CD4-positive, alpha-beta T cell (primary cell): ENCODE measurements at places on chromosomes 5 and 9. TPM values are rescaled to one million over a fixed set of nuclear protein-coding genes. Genes with fewer than 3 reads are reported as not detected.

HTR4 gene
- total RNA-seq, result not detected

CD274 gene
- total RNA-seq, result 5.3 TPM

HINT1 gene
- 263 TPM for total RNA-seq

DNA sequence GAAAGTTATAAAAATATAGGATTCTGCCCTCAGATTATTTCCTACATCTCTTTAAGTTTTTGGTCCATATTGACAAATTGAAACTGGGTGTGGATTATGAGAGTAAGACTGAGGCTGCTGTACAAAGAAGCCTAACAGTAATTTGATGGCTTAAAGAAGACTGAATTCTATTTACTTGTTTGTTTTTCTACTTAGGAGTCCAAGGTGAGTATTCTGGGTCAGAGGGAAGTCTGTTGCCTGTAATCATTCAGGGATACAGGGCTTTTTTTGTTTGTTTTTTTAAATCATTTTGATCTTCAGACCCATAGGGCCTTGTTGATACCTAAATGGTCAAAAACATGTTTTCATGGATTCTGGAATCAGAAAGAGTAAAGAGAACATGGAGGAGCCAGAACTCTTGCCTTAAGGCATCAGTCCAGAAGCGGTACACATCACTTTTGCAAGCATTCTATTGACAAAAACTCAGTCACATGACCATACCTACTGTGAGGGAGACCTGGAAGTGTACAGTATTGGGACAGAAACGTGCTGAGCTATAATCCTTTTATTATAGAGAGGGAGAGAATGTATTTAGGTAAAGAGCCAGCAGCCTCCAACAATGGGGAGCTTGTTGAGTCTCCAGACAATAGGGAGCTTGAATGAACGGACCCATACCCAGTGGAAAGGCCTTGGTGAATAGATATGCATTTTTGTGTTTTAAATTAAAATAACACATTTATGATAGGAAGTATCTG is 102.7 kb downstream of the LRRC70 start:
- H3K4me1 ChIP-seq, result no peaks in the 10 kb centered on the region

- H3K27ac ChIP-seq, result no peak overlapping the region
- H3K4me3 ChIP-seq, result no peak overlapping the region
- H3K36me3 ChIP-seq, result no peaks in the 10 kb centered on the region
These were observed 475.7 kb downstream of the ENC1 start for GRCh38 chr5:74164725-74165235.

DNA sequence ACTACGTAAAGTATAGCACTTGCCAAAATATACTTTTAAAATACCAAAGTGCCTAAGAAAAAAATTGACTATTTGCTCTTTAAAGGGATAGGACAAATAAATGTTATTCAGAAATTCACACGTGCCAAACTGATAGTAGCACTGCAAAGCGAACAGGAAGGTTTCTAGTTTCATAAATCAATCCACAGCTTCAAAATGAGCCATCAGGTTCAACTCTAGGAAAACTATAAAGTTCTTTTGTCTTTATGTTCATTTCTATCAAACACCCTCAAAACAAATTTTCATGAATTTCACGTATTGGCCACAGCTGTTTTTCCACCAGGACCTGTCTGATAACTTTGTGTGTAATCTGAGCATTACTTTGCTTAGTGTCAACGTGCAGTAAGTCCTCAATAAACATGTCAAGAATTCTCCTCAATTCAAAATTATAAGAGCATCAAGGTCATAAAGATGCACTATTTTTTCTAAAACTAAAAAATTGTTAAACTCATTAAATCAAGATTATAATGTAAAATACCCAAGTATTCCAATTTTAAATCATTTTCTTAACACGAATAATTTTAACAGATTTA is 3.0 kb downstream of the RNF130 start:
- H3K27ac ChIP-seq, result no peak overlapping the region
- no peaks in the 10 kb centered on the region for H3K27me3 ChIP-seq
- peaks cover 22% of the 10 kb centered on the region for H3K4me1 ChIP-seq
- no peaks in the 10 kb centered on the region for H3K36me3 ChIP-seq
- DNase-seq, result no peak

DNA sequence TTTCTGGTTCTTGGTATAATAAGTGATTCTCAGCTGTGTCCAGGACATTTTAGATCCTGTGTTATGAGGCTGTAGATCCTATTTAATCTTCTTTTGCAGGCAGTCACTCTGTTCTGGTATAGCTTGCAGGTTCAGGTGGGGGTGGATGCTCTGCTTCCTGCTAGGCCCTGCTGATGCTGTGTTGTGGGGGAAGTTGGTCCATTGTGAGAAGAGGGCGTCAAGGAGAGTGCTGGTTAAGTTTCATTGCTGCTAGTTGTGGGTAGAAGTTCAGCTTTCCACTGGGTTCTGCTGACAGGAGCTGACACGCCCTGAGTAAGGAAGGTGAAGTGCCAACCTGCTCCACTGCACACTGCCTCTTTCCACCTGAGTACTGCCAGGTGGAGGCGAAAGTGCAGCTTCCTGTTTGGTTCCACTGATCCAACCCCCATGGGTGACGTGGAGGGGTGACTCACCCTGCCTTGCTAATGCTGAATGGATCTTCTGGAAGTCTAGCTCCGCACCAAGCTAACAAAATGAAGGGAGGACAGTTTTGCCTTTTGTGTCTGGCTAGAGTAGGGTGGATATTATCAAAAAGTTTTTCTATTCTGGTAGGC is 16.3 kb downstream of the NMRK1 start:
- no peaks in the 10 kb centered on the region for H3K27me3 ChIP-seq
- peak overlapping the region; percentile 2 for H3K27ac ChIP-seq
- no peak overlapping the region for H3K4me3 ChIP-seq
- peaks cover 9% of the 10 kb centered on the region for H3K4me1 ChIP-seq

DNA sequence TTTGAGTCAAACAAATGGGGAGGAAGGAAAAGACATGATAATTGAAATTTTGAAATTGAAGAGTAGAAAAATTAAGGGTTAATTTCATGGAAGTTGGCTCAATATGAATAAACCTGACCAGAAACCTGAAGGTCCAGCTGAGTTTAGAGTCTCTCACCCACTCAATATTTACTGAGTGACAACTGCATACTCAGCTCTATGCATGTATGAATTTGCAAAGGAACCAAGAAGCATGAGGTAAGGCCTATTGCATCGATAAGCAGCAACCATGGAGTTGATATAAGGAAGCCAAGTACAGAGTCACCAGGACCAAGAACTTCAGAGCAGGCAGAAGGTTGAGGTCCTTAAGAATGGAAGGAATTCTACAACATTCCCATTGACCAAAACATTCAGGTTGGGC is 163.4 kb downstream of the SEMA5A start:
- no peak overlapping the region for H3K27ac ChIP-seq
- DNase-seq, result no peak
- no peaks in the 10 kb centered on the region for H3K27me3 ChIP-seq
- H3K4me3 ChIP-seq, result no peak overlapping the region
- H3K36me3 ChIP-seq, result no peaks in the 10 kb centered on the region
